GM12865 (cell line): ENCODE measurements at places on chromosomes 16 and 17.

GRCh38 chr17:42251115-42251514 is 25.1 kb downstream of the STAT5B start:
- DNase-seq: no peak

DNA sequence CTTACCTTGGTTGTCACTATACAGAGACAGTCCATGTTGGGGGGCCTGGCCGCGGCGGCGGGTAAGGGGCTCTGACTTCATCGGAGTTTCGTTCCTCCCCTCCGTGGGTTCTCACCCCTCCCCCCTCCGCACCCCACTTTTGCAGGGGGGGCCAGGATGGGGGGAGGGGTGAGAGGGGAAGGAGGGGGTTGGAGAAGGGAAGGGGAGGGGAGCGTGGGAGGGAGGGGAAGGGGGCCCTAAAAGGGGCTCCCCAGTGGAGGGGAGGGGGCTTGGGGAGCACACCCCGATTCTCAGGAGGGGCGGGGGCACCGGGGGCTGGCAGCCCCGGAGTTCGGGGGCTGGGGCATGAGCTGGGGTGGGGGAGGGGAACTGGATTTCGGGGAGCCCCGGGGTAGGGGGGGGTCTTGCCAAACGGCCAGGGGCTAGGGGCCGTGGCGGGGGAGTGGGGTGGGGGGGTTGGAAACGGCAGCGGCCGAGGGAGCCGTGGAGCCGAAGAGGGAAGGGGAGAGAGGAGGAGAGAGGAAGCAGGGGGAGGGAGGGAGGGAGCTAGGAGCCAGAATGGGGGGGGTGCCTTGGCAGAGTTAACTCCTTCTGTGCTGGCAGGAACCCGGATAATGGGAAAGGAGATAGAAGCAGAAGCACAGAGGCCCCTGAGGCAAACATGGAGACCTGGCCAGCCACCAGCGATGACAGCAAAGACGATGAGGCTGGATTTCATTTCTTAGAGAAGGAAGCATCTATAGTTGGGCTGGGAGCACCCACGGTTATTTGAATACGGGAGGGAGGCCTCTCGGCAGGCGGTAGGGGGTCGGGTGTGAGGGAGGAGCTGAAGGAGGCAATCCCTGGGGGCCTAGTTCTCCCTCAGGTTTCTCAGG is 2.3 kb downstream of the DLG4 start:
- no peak for DNase-seq

- DNase-seq: no peak
Measured at GRCh38 chr16:17206712-17207111, 264.0 kb downstream of the XYLT1 start.

GRCh38 chr16:58461056-58461455 is 38.9 kb upstream of the NDRG4 start:
- no peak for DNase-seq

DNA sequence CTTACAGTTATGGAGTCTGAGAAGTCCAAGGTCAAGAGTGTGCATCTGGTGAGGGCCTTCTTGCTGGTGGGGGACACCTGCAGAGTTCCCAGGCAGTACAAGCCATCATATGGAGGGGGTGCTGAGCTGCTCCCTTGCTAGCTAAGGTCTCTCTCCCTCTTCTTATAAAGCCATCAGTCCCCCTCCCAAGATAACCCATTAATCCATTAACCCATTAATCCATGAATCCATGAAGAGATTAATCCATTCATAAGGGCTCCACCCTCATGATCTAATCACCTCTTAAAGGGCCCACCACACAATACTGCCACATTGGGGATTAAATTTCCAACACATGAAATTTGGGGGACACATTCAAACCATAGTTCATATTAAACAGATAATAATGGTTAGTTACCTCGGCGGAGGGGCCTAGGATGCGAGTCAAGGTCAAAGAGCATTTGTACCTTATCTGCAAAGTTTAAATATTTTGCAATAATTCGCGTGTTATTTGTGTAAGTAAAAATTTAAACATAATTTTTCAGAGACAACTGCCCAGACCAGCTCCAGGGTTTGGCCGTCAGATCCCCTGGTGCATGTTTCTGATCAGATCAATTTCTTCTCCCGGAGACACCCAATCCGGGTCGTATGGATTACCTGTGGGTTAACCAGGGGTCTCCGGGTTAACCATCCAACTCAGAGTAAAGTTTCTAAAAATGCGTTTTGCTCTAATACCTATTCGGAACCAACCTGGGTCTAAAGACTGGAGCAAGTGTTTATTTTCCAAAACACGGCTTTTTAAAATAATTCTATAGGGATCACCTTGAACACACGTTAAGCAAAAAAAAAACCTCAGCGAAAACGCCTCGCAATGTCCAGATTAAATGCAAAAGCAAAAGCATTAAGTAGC is 740 bp upstream of the POLR3E start:
- DNase-seq: no peak
